Activated T-helper 1 cell treated with anti-CD3 and anti-CD28 coated beads, Interleukin-12 subunit alpha, Interleukin-12 subunit beta, Interleukin-2, Interleukin-4 antibody, amounts not matched to agents 30 ng/mL and 10 ng/mL and 1 ng/mL, durations not matched to agents 14 hours and 24 hours and 36 hours (primary cell): ENCODE measurements at places on chromosomes 12 and 14. TPM values are rescaled to one million over a fixed set of nuclear protein-coding genes. Genes with fewer than 3 reads are reported as not detected.

- H3K4me3 ChIP-seq: no peak overlapping the region
- H3K27ac ChIP-seq: no peak overlapping the region
- no peak for DNase-seq
- peaks cover 15% of the 10 kb centered on the region for H3K4me1 ChIP-seq
- no peaks in the 10 kb centered on the region for H3K36me3 ChIP-seq
These were observed 23.3 kb downstream of the GABARAPL1 start for GRCh38 chr12:10235761-10236631.

- H3K4me1 ChIP-seq: no peaks in the 10 kb centered on the region
- H3K4me3 ChIP-seq: no peak overlapping the region
- no peaks in the 10 kb centered on the region for H3K36me3 ChIP-seq
- H3K27me3 ChIP-seq: no peaks in the 10 kb centered on the region
- no peak for DNase-seq
These were observed 25.6 kb upstream of the CCDC60 start for GRCh38 chr12:119308708-119309456.

DNA sequence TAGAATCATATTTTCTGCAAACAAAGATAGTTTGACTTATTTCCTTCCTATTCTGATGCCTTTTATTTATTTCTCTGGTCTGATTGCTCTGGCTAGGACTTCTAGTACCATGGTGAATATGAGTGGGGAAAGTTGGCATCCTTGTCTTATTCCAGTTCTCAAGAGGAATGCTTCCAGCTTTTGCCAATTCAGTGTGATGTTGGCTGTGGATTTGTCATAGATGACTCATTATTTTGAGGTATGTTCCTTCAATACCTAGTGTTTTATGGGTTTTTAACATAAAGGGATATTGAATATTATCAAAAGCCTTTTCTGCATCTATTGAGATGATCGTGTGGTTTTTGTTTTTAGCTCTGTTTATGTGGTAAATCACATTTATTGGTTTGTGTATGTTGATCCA is 139.4 kb upstream of the CNTN1 start:
- no peaks in the 10 kb centered on the region for H3K36me3 ChIP-seq
- no peaks in the 10 kb centered on the region for H3K4me1 ChIP-seq
- H3K27me3 ChIP-seq: no peaks in the 10 kb centered on the region
- H3K27ac ChIP-seq: no peak overlapping the region
- H3K4me3 ChIP-seq: no peak overlapping the region
- no peak for DNase-seq

Gene TMTC2
- 2.6 and 3.0 TPM in 2 replicates for total RNA-seq
